ENCODE measurements at places on chromosomes 3 and 15.

GRCh38 chr15:22939652-22940061 is 40.5 kb downstream of the CYFIP1 start:
- no peak for DNase-seq

DNA sequence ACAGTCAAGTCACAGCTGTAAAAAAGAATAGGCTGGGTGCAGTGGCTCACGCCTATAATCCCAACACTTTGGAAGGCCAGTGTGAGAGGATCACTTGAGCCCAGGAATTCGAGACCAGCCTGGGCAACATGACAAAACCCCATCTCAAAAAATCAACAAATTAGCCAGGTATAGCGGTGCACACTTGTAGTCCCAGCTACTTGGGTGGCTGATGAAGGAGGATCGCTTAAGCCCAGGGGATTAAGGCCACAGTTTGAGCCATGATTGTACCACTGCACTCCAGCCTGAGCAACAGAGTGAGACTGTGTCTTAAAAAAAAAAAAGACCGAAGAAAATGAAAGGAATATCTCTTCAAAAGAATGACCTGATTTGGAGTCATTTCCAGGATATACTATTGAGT is 6.6 kb downstream of the HERC1 start:
- no peak for DNase-seq

- no peak for DNase-seq
Observed at GRCh38 chr15:67059127-67059553, 6.3 kb upstream of the SMAD3 start.

- no peak for DNase-seq
Observed at GRCh38 chr3:174973465-174973864, 114.3 kb downstream of the NAALADL2 start.

- no peak for DNase-seq
Observed at GRCh38 chr3:42490243-42490642, 12.2 kb upstream of the VIPR1 start.

GRCh38 chr3:25571285-25571684 is 93.4 kb downstream of the TOP2B start:
- no peak for DNase-seq

DNA sequence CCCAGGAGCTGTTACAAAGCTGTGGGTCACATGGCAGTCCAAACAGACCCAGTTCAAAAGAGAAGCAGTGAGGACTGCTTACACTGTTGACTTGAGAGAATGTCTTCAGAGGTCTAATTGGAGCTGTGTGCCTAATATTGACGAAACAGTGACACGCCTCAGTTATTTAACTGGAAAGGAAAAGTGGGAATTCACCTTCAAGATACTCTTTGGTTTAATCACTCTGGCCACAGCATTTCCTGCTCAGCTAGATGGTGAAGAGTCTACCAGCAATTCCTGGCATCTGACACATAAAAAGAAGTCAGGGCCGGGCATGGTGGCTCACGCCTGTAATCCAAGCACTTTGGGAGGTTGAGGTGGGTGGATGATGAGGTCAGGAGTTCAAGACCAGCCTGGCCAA is 326.4 kb downstream of the SV2B start:
- DNase-seq, result no peak

DNA sequence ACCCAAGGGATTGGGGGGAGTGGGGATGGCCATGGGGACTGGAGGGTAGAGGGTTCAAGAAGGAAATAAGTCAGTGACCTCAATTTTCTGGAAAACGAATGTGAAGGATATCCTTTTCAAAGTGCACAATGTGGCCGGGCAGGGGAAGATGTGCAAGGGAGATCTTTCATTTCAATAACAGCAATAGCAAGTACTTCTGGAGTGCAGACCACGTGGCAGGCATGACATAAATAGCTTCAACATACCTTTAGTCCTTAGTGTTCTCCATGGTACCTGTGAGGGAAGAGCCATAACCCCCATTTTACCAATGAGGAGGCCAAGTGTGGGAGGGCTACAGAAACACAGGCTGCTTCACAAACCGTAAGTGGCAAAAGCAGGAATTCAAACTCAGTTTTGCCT is 138.7 kb downstream of the FOXP1 start:
- DNase-seq, result no peak

DNA sequence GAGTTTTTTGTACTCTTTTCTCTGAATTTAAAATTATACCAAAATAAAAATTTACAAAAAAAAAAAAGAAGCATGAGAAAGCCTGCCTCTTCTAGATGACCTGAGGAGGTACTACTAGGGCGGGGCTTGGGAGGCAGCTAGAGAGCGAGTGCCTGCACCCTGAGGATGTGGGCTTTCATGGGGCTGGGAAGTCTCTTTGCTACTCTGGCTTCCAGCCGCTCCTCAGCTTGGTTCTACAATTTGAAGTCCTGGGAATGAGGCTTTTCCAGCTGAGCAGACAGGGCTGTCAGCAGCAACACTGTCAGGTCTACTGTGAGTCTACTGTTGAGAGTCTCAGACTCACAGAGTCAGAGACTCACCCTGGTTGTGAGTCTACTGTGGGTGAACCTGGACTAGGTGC is 8.2 kb upstream of the PSTPIP1 start:
- no peak for DNase-seq

- no peak for DNase-seq
Observed at GRCh38 chr3:127690106-127690505, 17.4 kb downstream of the ABTB1 start.

DNA sequence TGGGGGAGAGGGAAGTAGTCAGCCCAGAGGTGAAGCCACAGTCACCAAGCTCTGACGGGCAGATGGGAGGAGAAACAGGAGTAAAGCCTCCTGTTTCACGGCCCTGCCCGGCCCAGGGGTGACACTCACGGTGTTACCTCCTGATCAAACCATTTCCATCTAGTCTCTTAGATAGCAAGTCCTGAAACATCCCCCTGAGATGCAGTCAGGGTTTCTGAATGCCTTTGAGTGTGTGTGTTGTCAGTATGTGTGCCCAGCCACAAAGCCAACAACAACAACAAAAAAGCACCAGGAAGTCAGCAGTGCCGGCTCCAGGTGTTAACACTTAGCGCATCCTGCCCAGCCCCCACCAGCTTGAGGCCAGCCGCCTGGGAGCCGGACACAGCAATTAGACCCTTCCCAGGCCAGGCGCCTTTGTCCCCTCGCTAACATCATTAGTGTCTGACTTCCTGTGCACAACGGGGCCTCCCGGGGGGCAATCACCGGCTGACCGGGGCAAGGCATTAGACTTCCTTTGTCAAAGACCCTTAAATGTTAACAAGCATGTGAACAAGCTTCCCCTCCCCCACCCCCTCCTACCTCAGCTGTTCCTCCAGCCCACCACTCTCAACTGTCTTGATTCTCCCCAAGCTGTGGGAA is 34.5 kb downstream of the IL17RD start:
- no peak for DNase-seq

- DNase-seq, result no peak
Observed at GRCh38 chr3:129429602-129430001, 1.2 kb upstream of the EFCAB12 start.

DNA sequence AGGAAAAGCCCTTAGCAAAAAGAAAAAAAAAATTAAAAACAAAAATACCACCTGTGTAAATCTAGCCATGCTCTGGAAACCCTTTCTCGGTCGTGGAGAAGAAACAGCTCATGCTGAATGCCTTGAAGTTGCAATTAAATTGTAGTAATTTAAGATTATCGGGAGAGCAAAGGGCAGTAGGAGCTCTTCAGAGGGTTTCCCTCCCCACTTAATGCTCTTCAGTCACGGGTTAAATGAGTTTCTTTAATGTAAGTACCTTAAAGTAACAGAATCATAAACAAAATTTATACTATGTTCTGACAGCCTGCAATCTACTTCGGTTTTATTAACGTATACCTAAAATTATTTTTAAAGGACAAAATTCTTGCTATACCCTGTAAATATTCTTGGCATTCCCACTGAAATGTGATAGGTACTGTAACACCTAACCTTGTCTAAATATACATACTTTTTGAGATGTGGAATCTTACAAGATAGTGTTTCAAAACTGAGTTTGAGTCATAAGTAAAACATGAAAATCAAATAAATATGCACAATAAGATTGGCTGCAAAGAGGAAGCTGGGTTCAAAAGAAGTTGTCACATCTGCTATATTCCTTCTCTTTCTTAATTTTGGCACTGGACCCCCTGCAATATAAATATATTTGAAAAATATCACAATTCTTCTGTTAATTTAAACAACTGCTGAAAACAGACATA is 5.3 kb downstream of the FOXP1 start:
- DNase-seq, result no peak

DNA sequence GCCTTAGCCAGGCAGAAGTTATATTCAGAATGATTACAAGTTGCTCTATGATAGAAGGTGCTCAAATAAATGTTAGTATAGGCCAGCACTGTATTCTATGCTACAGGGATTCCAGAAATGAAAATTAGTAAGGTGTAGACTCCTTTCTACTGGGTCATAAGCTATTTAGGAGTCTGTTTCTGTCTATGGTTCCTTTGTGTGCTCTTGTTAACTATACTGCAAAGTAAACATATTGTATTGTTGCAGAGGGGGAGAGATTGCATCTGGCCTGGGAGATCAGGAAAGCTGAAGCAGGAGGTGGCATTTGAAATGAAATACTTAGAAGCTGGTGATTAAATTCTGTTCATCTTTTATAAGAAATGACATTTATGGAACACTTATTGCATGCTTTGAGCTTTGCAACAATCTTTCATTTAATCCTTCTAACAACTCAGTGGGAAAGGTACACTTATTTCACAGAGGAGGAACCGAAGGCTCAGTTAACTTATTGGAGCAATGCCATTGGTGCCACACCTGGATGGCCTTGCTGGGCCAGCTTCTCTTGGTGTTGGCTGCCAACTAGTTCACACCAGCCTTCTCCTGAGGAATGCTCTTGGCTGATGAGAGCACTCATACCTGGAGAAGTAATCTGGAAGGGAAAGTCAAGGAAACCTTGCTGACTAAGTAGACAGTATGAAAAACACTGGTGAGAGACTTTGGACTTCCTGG is 39.1 kb downstream of the ABHD5 start:
- DNase-seq, result no peak

- DNase-seq, result no peak
Observed at GRCh38 chr3:17775073-17775472, 32.6 kb upstream of the TBC1D5 start.

DNA sequence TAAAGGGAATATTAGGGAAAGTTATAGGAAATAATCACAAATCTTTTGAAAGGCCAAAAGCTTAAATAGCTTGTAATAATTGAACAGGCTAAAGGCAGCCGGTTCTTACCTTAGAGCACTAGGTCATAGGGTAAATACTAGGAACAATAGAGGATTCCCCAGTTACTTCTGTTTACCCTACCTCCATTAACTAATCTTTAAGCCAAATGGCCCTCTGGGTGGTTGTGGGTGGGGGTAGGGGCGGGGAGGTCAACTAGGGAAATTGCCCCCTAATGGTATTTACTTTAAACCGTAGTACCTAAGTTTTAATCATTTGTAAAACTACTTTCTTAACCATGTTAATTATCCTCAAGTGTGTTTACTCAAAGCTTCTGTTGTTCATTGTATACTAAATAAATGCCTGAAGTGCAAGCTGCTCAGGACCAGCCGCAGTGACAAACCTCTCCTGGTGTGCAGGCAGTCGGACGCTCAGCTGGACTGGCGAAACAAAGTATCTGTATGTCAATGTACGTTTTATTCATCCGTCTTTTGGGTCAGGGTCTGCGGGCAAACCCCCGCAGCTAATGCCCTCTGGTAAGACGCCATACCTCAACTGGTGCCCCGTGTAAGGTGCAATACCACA is 18.9 kb downstream of the MAGEL2 start:
- DNase-seq, result no peak

- DNase-seq, result peak; percentile 5
Observed at GRCh38 chr15:95259513-95259912, 1028.2 kb downstream of the MCTP2 start.

DNA sequence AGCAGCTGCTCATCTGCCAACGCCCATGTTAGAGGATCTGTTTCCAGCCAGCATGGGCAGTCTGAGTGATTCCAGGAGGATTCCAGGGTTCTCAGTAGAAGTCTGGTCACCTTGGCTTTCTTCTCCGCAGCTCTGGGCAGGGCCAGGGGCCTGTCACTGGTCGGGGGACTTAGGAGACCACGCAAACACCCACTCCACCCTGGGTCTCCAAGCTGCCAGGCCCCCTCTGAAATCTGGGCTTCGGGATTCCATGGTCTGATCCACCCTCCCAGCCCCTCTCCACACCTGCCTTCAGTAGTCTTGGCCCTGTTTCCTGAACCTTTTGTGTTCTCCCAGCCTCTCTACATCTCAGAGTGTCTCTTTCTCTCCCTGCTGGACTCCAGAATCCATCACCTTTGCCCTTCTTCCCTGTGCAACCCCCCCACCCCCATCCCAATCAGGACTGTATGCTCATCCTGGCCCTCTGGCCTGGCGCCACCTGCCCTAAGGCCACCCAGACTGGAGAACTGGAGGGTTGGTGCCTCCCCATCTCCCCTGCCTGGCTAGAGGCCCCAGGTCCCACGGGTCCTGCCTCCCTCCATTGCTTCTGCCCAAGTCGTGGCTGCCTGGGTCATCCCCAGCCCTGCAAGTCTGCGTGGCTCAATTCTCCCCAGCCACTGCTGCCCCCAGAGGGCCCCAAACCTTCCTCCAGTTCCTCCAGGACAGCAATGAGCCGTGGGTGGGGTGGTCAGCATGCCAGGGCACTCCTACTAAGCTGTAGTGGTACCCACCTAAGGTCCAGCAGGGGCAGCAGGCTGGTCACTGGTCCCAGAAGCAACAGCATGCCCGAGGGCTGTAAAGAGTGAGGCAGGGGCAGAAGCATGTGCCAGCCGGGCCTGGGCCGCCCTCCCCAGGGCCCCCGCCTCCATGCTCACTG is 102.8 kb downstream of the TBC1D2B start:
- no peak for DNase-seq

DNA sequence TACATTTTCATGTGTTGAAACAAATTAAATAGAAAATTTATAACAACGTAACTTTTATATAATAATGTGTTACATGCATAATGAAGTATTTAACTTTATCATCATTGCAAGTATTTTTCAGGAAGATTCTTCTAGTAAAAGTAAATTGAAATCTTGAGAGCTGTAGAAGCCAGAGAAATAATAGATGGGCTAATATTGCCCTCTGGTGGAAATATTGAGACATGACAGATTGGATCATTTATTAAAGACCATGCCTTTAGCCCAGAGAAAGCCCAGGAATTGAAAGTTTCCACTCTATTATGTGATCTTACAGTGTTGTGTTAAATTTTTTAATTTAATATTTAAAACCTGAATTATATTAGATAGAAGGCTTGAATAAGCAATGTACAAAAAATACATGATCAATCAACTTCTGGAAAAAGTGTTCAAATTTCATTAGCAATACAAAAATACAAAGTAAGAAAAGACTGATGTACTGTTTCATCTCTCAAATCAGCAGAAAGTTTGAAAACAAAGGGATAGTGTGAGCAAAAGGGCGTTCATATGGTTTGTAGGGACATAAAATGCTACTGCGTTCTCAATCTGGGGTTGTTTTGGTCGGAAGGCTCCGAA is 52.7 kb upstream of the SPTSSB start:
- DNase-seq, result no peak

- DNase-seq, result no peak
Observed at GRCh38 chr3:128523591-128523990, 30.6 kb upstream of the GATA2 start.

GRCh38 chr3:157029365-157029790 is 130.6 kb downstream of the CCNL1 start:
- no peak for DNase-seq

GRCh38 chr3:9770276-9770812 is 597 bp upstream of the CAMK1 start:
- DNase-seq, result no peak

Data from activated T-helper 1 cell treated with anti-CD3 and anti-CD28 coated beads, Interleukin-2, amount 50 U/mL, for 16 hours (primary cell).